AML-193 (cell line): ENCODE measurements at places on chromosomes 11 and 22.

GRCh38 chr11:41301023-41301422 is 158.4 kb downstream of the LRRC4C start:
- DNase-seq, result no peak

DNA sequence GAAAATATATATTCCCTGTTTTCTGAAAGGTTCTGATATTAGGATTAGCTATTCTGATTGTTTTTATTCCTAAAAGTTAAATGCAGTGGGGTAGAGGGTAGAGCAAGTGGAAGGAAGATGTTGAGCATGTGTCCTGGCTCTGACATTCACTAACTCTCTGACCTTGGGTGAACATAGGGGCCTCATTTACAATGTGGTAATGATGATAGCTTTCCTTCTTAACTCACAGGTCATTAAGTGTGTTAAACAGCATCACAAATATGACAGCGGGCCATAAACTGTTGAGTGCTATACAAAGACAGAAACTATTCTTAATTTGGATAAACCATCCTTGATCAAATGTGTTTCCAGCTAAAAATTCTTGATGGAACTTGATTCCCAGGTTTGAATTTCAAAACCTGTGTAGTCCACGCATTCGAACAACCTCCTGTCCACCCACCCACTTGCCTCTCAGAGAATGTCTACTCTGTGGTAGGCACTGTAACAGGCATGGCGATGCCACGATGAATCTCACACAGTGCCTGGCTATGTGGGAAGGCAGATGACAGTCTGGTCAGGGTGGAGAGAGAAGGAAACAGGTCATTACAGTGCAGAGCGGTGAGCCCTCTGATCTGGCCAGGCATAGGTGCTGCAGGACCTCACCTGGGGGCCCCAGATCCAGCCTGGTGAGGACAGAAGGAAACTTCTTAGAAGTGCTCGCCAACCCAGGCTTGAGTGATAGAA is 19.3 kb upstream of the PEX26 start:
- DNase-seq, result no peak

DNA sequence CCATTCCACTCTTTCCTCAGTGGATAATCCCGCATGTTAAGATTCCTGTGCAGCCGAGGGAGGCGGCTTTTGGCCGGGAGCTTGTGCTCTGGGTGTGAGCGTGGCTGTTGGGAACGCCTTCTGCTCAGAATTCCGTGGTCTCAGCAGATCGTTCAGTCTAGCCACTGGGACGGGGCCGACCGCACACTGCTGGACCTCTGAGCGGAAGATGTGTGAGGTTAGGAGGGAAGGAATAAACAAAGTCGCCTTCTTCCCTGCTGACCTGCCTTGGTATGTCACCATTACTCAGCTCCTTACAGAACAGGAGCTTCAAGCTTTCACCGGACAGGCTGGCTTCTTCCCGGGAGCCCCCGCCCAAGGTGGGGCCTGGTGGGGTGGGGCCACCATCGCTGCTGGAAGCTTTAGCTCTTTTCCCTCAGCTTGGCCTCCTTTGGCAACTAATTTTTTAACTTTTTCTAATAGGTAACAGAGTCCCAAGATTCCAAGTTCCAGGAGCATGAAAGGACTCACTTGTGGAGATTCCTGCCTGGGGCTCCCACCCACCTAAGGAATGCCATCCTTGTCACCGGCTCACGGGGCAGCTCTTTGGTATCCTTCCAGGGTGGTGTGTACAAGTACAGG is 22.5 kb upstream of the SEPTIN5 start:
- DNase-seq, result no peak

DNA sequence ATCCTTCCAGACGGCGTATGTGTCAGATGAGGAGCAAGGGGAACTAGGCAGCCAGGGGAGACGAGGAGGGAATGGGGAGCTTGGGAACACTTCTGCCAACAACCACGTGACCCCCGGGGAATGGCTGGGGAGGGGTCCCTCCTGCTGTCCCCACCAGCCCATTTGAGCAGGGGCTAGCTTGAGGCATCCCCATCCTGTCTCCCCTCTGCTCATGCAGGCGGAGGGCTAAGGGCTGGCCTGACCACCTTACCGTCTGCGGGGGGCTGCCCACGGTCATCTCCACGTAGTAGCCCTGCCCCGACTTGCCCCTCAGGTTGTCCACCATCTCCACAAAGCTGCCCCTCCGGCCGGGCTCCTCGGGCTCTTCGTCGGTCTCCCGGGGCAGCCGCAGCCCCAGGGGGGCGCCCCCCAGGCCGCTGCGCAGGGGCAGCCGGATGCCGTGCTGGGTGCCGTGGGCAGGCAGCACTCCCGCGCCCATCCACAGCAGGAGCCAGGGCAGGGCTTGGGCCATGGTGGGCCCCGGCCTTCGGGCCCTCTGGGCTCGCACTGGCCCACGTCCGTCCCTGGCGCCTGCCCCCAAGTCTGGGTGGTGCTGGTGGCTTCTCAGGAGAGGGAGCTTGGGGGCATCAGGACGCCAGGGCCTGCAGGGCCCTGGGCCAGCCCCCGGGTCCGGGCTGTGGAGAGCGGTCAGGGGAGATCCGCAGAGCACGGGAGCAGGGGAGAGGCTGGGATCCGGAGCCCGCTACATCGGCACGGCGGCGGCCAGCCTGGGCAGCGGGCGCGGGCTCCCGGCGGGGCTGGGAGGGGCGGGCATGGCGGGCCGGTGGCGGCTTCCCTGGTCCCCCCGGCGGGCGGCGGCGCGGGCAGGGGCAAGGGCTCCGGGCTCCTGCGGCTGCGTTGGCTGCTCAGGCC is 515 bp downstream of the BACE1 start:
- DNase-seq, result no peak

DNA sequence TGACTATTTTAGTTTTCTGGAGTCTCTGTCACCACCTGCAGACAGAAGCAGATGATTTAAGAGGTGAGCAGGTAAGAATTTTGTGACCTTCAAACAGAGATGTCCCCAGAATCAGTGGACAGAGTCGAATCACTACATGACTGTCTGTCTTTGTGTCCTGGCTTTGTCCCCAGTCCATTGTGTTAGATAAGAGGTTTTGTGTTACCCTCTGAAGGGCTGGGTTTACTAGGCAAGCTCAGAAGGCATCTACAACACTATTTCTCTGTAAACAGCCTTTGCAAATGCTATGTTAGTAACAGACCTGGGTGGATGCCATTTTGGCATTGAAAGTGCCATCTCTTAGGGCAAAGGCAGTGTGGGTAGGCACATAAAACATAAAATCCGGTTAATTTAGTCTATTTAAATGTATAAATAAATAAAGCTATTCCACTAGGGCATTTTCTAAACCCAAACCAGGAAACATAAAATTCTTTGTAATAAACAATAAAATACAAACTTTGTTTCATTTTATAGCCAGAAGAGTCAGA is 40.3 kb upstream of the CADM1 start:
- no peak for DNase-seq

GRCh38 chr22:21726650-21727049 is 8.9 kb downstream of the YPEL1 start:
- DNase-seq, result no peak

- no peak for DNase-seq
Measured at GRCh38 chr11:30107899-30108298, 91.1 kb upstream of the KCNA4 start.

DNA sequence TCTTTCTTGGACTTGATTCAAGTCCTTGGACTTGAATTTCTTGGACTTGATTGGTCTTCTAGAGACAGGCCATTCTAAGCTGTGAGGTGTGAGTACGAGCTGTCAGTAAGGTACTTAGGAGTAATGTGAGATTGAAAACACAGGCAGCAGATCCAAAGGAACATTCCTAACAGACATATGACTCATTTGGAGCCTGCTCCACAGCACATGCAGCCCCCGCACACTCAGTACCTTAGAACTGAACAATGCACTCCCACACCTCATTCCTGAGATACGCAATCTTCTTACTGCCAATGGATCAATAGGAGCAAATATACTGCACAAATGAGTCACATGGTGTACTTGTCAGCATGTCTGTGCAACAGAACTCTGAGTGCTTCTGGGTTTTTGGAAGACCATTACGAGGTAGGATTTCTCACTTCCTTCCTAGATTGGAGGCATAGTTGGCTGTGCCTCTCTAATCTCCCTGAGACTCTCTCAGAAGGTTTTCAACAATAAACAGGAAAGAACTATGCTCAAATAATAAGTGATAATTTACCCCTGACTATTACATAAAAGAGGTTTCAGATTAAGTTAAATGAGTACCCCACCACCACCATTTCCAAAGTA is 243.1 kb downstream of the KCNA4 start:
- DNase-seq, result no peak

- DNase-seq, result no peak
Measured at GRCh38 chr22:27212617-27213177, 555.3 kb downstream of the MIAT start.

GRCh38 chr11:110376711-110377324 is 52.9 kb upstream of the FDX1 start:
- peak; percentile 49 for DNase-seq

- no peak for DNase-seq
Measured at GRCh38 chr11:85167038-85167437, 460.1 kb downstream of the DLG2 start.

DNA sequence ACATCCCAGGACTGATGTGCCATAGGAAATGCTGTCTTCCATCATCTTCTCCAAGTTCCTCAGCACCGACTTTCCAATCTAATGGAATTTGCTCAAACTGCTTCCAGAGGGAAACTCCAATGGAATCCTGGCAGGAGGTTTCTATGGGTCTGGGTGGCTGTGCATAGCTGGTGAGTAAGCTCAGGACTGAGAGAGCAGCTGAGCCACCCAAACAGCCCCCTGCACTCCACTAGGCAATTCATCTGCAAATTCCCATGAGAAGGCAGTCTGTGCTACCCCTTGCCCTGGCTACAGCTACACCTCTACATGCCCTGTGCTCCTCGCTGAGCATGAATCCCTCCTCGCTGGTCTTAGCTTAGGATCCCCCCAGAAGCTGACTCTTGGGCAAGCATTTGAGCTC is 127.9 kb upstream of the CSNK2A3 start:
- DNase-seq, result no peak

DNA sequence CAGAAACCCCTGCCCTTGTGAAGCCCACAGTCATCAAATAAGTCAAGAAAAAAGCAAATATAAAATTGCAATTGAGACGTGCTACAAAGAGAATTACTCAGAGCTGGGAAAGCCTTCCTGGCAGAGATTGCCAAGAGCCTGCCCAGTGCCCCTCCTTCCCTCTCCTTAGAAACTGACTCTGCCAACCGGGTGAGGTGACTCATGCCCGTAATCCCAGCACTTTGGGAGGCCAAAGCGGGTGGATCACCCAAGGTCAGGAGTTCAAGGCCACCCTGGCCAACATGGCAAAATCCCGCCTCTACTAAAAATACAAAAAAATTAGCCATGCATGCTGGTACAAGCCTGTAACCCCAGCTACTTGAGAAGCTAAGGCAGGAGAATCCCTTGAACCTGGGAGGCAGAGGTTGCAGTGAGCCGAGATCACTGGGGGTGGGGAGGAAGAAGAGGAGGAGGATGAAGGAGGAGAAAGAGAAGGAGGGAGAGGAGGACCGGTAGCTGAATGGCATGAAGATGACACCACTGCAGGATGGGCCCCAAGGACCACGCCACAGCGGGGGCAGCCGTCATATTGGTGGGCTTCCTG is 76.1 kb upstream of the RTL6 start:
- DNase-seq, result no peak

DNA sequence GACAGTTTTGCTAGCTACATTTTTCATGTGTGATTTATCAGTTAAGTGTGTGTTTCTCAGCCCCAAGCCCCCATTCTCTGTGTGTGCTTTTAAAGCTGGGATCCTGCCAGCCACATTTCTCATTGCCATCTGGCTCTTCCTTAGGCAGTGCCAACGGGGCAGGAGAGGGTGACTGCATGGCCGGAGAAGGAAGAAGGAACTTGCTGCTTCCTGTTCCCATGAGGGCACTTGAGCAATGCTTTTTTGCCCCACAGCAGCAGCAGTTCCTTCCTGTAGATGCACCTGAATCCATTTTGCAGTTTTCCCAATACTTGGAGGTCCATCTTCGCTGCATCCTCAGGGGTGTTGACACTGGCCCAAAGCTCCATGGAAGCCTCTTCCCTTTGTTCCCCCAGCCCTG is 37.5 kb downstream of the TNRC6B start:
- peak; percentile 85 for DNase-seq

DNA sequence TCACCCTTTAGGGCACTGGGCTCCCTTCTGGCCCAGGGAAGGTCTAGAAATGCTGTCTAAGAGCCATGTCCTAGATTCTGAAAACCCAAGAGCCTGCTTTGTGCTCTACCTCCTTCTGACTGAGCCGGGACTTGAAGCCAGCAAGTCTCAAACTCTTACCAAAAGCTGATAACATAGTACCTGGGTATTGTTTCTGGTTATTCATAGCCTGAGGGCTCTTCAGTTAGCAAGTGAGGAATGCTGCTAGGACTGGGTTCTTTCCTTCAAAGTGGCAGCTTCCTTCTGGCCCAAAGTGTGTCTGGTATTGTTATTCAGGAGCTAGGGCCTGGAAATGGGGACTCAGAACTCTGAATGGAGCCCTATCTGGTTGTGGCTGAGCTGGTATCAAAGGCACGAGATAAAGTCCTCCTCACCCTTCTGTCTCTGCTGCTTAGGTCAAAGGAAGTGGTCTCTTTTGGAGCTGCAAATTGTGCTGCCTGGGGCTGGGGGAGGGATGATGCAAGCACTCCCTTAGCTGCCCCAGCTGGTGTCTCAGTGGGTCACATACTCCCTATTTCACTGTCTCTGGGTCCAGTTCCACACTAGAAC is 696.0 kb upstream of the CCDC179 start:
- no peak for DNase-seq

GRCh38 chr11:112565551-112565950 is 304.9 kb upstream of the PLET1 start:
- DNase-seq, result no peak

- no peak for DNase-seq
Measured at GRCh38 chr11:68950762-68951161, 30.0 kb downstream of the MRGPRD start.

GRCh38 chr11:130180491-130180890 is 20.9 kb downstream of the ST14 start:
- DNase-seq, result no peak

DNA sequence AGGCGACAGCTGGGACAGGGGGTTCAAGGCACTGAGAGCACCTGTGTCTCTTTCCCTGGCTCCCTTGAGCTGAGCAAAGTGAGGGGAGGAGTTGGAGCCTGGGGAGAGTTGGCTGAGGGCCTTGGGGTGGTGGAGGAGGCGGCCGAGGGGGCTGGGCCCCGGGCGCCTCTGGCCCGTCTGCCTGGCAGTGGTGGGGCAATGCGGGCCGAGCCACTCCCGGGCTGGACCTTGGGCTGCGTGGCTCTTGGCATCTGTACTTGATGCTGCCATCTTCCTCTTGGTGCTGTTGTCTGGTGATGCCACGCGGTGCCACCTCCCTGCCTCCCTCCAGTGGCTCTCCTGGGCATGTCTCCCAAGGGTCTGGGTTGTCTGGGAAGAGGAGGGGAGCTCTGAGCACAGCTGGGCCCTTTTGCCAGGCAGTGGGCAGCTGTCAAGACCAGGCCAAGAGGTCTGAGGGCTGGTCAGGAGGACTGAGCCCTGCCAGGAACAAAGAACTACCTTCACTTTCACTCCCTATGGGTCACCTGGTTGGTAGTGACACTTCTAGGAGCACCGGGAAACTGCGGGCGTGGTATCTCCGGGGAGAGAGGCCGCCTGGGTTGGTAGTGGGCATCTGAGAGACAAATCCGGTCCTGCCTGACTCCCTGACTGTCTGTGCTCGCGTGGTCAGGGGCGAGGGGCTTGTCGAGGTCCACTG is 1.3 kb downstream of the GRIK4 start:
- no peak for DNase-seq

GRCh38 chr11:94815705-94816344 is 47.7 kb downstream of the AMOTL1 start:
- no peak for DNase-seq
